Thoracic aorta (tissue), 2 donors: ENCODE measurements at places on chromosomes 3 and 15.

GRCh38 chr3:132800958-132801357 is 78.7 kb upstream of the NPHP3 start:
- no peak for DNase-seq

GRCh38 chr15:80999623-81000036 is 1.1 kb upstream of the TLNRD1 start:
- DNase-seq: no peak

GRCh38 chr15:71125831-71126450 is 10.7 kb downstream of the THSD4 start:
- no peak for DNase-seq

DNA sequence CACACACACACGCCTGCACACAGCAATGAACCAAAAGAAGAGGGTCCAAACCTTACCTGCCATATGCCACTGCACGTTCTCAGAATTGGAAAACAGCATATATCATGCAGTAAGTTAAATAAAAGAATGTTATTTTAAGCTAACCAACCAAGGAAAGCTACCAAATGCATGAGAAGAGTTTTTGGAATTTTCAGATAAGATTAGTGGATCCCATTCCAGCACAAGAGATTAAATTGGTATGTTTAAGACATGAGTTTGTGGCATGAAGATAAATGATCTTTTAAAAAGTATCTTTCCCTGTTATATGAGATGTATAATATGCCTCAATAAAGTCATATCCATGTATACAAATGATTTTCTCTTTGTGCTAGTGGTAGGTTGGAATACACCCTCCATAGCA is 811.4 kb downstream of the NR2F2 start:
- no peak for DNase-seq
